ENCODE measurements at places on chromosomes 16 and 17. TPM values are rescaled to one million over a fixed set of nuclear protein-coding genes. Genes with fewer than 3 reads are reported as not detected.
A peak's percentile ranks its signal among the peaks of the same experiment; 100 is the strongest.

DNA sequence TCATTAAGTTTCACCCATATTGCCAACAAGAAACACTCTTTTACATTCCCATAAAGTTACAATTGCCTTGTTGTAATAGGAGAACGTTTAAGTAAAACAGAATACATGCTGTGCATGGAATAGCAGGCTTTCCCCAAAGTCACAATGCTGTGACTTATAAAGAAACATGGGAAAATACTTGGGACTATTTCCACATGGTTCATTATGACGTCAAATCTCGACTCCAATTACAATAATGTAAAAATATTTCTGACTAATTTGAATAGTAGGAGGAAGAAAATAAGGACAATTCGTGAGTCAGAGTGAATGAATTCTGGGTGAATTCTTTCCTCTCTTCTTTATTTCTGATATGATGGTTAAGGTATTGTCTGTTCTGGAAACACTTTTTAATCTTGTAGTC lies 52.8 kb downstream of the CDH11 start:
- DNase-seq, result peak; percentile 13

DNA sequence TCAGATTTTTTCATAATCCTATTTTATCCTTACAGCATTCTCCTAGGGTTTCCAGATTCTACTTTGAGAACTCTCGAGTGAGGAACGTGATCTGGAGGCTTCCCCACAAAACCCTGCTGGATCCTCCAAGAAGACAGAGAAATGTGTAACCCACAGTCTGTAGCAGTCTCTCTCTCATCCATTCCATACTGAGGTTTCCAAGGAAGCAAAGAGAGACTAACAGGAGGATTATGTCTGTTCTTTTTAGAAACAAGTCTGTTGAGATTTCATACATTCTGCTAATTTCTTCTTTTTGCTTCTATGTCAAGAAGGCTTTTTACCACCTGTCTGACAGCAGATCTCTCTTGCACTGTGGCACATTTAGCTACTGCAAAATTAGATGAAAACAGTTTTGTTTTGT lies 18.8 kb downstream of the TMIGD1 start:
- DNase-seq, result no peak

- no peak for DNase-seq
Measured at GRCh38 chr17:62723842-62724241, 84.3 kb downstream of the MARCHF10 start.

- DNase-seq, result no peak
Measured at GRCh38 chr16:23668873-23669272, 9.8 kb upstream of the PLK1 start.

- DNase-seq, result no peak
Measured at GRCh38 chr16:16036359-16036792, 87.0 kb downstream of the ABCC1 start.

DNA sequence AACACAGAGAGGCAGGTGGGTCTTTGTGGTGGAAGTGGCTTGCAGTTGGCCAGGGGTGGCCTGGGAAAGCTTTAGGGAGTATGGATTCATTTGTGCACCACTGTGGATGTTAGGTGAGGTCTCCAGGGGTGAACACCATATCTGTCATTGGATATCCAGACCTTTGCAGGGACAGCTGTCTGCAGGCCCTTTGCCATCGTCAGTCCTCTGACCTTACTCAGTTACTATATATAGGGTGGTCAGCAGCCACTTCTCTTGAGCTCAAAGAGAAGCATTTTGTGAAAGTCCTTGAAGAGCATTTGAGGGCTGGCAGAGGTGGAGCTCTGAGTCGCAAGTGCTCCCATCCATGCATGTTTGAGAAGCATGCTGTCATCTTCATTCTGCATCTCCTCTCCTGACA lies 40.4 kb downstream of the TMEM11 start:
- DNase-seq, result no peak

DNA sequence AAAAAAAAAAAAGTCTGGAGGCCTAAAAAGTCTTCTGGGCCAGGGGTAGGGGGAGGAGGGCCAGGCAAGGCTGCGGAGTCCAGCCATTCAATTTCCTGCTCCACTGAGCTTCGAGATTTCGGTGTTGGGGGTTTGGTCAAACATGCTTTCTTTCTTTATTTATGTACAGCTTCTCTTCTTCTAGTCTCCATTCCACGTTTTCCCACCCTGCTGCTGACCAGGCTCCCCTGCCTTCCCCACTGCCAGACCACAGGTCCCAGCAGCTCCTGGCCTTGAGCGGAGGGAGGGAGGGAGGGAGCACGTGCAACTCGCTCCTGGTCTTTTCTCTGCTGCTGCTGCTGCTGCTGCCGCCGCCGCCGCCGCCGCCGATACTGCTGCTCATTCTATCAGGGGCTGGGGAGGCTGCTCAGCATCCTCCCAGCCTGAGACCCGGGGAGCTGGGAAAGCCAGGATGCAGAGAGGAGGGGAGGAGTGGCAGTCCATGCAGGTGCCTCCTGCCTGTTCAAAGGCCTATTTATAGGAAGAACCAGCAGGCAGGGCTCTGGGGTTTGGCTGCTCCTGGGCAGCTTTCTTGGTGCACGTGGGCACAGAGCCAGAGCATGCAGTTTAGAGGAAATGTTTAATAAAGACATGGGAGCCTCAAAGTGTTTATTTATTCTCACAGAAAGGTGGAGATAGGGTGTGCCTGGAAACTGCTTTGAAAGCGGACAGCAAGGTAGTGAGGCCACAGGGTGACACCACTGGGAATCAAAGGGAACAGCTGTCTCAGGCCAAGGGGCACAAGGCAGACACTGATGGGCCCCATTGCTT lies 23.4 kb upstream of the ZFHX3 start:
- DNase-seq, result peak; percentile 65

- no peak for DNase-seq
Measured at GRCh38 chr17:69696650-69697049, 282.2 kb downstream of the MAP2K6 start.

DNA sequence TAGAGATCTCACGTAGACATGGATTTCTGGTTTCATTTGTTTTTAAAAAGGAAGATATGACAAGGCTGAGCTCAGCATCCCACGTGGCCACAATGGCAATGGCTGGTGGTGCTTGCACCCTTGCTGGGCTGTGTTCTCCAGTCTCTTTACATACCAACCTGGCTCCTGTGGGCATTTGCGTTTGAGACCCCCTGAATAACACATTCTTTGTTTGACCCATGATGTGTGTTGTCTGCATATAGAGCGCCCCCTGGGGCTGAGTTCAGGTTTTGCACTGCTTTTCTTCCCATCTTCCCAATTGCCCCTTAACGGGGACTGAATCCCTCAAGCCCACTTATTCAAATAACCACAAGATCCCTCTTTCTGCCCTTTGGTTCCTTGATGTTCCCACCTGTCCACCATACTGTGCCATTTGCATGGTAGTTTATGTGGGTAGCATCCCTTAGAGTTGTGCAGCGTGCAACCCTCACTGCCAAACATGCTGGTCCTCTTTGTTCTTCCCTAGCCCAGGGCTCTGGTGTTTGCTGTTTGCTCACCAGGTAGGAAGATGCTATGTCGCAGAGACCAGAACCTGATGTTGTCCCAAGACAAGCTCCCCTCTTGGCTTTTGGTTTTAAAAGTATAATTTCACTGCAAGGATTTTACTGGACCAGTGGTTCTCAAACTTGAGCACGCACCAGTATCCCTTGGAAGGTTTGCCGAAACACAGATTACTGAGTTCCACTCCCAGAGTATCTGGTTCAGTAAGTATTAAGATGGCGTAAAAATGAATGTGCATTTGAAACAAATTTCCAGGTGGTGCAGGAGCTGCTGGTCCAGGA lies 38.5 kb upstream of the NKD1 start:
- no peak for DNase-seq

The GPR142 gene
- not detected for total RNA-seq

The MPP2 gene
- total RNA-seq, result 1.2 TPM

The EVPLL gene
- 0.35 TPM for total RNA-seq

The DPEP2 gene
- total RNA-seq, result not detected

The ZNF319 gene
- total RNA-seq, result 1.5 TPM

The MPV17L gene
- total RNA-seq, result not detected

The CYTH1 gene
- 9.7 TPM for total RNA-seq

Measured in H4 (cell line).